ENCODE measurements at places on chromosomes 12 and 14.

DNA sequence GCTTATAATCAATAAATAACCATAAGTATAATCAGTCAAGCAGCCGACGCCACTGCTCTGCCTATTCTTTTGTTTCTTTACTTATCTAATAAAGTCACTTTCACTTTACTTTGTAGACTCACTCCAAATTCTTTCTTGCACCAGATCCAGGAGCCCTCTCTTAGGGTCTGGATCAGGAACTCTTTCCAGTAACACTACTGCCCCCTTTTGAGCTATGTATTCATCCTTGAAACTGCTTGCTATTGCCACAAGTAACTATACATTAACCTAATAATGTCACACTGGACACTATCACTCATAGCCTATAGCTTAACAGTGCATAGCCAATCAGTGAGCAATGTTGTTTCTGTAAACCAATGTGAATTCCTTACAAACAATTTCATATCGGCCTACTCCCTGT, 2.8 kb upstream of the NID2 start:
- no peak for DNase-seq

GRCh38 chr14:73173092-73173735, 36.9 kb downstream of the PSEN1 start:
- DNase-seq = no peak

DNA sequence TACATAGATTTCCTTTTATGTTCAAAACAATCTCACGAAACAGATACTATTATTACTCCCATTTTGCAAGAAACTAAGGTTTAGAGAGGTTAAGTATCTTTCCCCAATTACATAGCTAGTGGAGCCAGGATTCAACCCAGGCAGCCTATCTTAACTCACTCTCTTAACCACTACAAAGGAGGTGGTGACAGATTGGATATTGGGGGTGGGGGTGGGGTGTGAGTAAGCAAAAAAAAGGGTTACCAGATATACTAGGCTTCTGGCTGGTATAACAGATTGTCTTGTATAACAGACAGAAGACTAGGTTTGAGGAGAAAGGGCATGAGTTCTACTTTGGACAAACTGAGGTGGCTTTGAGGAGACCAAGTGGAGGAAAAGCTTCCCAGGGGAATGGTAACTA, 2.1 kb downstream of the GMFB start:
- no peak for DNase-seq

- no peak for DNase-seq
Observed at GRCh38 chr12:3976351-3976938, 103.2 kb upstream of the PARP11 start.

GRCh38 chr12:94555687-94556086, 94.7 kb downstream of the TMCC3 start:
- no peak for DNase-seq

DNA sequence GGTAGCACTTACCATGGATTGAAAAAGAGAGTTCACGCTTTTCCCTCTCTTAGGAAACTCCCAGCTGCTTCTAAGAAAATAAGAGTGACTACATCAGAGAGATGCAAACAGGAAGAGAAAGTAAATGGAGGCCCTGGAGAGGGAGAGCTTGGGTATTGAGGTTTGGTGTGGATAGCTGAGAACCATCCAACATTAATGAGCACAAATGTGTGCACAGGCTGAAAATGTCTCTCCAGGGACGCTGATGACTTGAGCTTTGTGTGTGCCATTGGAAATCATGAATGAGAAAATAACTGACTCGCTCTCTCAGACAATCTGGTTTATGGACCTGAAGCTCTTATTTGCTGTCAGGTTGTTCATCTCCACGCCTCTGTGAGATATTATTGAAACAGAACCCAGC, 318.8 kb downstream of the NRXN3 start:
- DNase-seq = no peak

DNA sequence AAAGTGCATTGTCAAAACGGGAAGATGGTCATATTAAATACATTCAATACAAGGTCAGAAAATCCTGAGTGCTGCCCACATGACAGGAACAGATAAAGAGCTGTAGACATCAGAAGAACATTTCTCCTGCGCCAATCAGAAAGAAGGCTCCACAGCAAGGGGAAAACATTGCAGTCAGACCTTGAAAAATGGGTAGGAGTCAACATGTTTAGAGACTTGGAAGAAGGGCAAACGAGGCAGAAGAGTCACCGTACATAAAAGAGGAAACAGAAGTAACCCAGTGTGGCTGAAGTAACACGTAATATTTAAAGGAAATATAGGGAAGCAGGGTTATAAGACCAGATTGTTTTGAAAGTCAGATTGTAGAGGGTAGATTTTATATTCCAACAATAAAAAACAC, 11.9 kb downstream of the SPPL3 start:
- DNase-seq = no peak

GRCh38 chr12:26567126-26567525, 265.9 kb downstream of the ITPR2 start:
- DNase-seq = no peak

GRCh38 chr12:4858386-4858785, 51.3 kb upstream of the KCNA1 start:
- no peak for DNase-seq

DNA sequence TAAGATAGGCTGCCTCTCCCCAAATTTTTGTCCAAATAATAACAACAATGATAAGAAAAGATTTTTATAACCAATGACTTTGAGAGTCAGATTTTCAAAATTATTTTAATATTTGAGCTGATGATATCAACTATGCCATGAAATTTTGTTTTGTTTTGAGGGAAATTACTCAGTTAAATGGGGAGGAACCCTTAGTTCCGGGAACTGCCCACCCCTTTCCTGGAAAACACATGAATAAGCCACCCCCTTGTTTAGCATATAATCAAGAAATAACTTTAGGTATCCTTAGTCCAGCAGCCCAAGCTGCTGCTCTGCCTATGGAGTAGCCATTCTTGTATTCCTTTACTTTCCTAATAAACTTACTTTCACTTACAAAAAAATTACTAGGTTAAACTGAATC, 61.4 kb downstream of the HMGA2 start:
- no peak for DNase-seq

GRCh38 chr12:108826101-108826806, 31.1 kb downstream of the SSH1 start:
- no peak for DNase-seq

DNA sequence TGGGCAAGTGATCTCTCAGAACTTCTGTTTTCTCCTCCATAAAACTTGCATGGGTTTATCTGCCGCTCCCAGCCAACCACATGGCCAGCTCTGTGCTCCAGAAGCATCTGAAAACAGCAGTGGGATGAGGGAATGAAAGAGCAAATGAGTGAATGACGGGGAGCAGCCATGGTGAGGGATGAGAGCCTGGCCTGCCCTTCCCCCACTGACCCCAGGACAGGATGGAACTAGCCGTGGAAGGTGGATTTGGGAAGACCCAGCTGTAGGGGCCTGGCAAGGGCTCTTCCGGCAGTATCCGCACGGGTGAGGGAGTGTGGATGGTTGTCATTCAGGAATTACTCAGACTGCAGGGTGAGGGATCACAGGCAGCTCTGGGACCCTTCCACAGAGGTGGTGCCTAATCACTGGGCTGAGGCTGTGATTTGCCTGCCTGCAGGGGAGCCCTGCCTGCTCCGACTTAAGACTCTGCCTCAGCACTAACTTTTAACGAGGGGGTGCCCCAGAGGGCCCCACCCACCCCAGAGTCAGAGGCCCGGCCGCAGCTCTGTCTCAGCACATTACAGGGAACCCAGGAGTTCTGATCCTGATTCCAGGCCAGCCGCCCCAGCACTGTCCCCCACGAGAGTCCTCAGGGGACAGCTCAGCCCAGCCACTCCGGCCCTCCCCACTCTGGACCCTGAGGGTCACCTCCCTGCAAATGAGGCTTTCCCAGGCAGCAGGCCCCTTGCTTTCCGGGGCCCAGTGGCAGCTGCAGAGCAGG, 136.8 kb upstream of the C14orf180 start:
- peak; percentile 18 for DNase-seq

DNA sequence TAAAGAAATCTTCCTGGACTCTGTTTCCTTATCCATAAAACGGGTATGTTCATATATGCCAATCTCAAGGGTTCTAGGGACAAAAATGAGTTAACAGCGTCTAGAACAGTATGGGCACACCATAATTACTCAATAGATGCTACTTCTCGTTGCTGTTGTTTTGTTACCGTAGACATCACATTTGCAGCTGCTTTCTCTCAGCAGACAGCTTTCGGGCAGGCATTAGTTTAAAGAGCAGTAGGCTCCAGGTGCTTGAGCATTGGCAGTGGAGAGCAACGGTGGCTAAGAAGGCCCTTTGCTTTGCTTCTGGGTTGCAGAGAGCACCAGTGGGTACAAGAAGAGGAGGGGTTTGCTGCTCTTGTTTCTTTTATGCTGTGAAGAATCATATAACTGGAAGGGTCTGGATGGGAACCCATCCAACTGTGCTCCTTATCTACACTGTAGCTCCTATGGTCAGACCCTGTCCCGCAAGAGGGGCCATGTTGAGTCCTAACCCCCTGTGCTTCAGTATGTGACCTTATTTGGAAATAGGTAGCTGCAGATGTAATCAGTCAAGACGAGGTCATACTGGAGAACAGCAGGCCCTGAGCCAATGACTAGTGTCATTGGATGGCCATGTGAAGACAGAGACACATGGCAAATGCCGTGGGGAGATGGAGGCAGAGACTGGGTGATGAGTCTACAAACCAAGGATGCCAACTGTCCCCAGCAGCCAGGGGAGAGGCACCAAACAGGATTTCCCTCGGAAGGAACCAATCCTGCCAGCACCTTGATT, 120.0 kb downstream of the RBM19 start:
- DNase-seq = no peak

DNA sequence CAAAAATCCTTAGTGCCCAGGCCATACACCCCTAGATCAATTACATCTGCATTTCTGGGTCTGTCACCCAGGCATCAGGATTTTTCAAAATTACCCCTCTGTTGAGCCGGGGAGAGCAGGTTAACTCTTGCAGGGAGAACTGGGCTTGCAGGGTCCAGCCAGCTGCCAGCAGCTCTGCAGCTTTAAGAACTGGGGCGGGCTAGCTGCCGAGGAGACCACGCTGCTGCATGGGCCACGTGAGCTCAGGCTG, at the start of gene DGLUCY:
DGLUCY (plus strand) TSS at position 245 of the 250 bp plus-strand sequence. CDS start 46,222 bp downstream, outside the sequence.
- DNase-seq = peak; percentile 80

DNA sequence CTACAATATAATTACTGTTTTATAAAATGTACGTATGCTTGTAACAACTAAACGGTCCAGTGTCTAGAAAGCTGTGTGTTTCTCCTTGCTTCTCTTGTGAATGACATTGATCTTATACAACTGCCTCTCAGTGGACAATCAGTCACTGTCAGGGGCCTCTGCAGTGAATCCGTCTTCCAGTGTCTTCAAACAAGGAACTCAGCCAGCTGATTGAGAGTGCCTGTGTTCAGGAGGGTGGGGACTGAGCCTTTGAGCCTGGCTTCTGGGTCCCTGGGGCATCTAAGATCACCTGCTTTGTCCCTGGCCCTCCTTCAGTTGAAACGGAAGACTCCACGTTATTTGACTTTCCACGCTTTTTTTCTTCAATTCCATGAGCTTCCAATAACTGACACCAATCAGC, 133.1 kb upstream of the SFSWAP start:
- no peak for DNase-seq

DNA sequence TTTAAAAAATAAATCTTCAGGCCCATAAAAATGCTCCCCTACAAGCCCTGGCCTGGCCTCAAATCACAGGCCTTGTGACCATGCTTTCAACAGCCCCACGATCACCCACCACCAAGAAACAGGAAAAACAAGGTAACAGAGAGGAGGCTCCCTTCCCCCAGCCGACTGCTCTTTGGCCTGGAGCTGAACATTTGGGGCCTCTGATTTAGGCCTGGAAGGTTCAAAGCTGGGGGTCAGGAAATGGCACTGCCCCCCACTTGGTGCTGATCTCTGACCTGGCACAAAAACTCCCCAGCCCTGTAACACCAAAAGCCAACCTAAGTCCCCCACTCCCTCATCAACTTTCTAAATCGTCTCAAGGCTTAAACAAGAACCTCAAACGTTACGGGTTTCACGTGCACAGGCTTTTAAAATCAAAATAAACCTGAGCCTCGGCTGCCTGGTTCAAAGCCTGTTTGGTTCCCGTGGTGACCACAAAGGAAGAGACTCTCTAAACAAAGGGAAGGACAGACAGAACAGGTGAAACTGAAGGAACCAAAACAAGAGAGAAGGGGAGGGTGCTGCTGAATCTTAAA, 9.0 kb downstream of the ACTN1 start:
- DNase-seq = no peak

DNA sequence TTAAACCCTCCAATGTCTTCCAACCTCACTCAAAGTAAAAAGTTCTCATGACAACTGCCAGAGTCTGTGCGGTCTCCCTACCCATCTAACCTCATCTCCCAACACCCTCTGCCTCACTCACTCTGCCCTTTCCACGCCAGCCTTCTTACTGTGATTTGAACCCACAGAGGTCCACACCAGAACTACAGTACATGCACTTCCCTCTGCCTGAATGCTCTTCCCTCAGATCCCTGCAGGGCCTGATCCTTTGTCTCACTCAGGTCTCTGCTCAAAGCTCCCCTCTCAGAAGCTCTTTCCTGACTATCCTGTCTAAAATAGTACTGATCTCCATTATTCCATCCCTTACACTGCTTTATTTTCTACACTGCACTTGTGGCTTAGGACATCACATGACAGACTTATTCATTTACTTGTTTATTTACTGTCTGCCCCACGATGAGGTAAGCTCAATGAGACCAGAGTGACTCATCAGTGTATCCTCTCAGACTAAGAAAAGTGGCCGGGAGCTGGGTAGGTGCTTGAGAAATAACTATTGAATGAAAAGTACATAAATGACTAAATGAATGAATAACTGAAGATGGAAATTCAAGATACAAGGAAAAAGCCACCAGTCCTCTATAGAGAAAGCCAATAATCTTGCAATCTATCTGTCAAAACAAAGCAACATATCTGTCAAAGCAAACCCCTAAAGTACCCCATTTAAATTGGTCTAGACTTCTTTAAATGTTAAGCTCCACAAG, 17.1 kb downstream of the POMT2 start:
- DNase-seq = peak; percentile 60

DNA sequence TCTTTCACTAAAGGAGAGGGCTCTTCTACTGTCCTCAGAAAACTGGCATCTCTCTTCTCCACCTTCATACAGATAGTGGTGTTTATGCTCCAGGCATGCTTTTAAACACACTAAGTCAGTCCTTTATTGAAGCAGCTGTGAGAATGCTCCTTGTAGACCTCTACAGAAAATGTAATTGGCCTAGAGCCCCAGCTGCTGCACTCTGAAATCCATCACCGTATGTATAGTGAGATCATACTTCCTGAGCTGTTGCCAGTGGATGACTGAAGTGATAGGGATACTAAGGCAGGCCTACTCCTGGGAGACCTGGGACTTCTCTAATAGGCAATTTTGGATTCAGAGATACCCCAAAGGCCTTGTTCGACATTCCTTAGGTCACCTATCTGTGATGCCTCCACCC, 535.4 kb downstream of the RPS29 start:
- DNase-seq = no peak

GRCh38 chr12:108973629-108974152, 47.2 kb downstream of the SVOP start:
- DNase-seq = no peak

GRCh38 chr12:106680280-106680679, 94.2 kb upstream of the RIC8B start:
- DNase-seq = no peak

All from stimulated activated CD8-positive, alpha-beta memory T cell treated with anti-CD3 and anti-CD28 coated beads, Interleukin-4, amount 100 ng/mL, for 48 hours (primary cell).